ENCODE measurements at places on chromosomes 16 and 17.

- DNase-seq = no peak
Observed at GRCh38 chr17:62790564-62790986, 17.5 kb downstream of the MARCHF10 start.

GRCh38 chr17:14701886-14702285, 401.0 kb downstream of the HS3ST3B1 start:
- no peak for DNase-seq

DNA sequence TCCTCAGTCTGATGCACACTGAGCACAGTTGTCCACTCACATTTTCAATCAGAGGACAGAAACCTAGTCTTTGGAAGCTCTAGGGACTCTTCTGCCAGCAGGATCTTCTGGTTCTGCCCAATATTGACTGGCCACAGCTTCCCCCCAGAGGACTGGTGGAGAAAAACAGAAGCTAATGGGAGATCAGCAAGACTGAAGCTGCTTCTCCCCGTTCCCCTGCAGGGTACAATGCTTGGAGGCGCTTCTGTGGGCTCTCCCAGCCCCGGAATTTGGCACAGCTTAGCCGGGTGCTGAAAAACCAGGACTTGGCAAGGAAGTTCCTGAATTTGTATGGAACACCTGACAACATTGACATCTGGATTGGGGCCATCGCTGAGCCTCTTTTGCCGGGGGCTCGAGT, 10.3 kb downstream of the EPX start:
- no peak for DNase-seq

- DNase-seq = no peak
Observed at GRCh38 chr17:8875436-8875835, 8.0 kb upstream of the PIK3R6 start.

DNA sequence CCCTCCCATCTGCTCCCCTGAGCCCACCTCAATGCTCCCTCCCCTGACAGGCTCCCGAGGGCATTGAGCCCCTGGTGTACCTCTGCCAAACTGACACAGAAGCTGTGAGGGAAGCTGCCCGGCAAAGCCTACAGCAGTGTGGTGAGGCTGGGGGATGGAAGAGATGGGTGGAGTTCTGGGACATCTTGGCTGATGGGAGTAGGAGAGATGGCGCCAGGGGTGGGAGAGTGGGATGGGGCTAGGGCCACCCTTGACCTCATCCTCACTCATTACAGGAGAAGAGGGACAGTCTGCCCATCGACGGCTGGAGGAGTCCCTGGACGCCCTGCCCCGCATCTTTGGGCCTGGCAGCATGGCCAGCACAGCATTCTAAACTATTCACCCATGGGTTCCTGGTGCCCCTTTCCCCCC, 16.2 kb upstream of the CTCF start:
- DNase-seq = no peak
